ENCODE measurements at places on chromosomes 5 and 9.

DNA sequence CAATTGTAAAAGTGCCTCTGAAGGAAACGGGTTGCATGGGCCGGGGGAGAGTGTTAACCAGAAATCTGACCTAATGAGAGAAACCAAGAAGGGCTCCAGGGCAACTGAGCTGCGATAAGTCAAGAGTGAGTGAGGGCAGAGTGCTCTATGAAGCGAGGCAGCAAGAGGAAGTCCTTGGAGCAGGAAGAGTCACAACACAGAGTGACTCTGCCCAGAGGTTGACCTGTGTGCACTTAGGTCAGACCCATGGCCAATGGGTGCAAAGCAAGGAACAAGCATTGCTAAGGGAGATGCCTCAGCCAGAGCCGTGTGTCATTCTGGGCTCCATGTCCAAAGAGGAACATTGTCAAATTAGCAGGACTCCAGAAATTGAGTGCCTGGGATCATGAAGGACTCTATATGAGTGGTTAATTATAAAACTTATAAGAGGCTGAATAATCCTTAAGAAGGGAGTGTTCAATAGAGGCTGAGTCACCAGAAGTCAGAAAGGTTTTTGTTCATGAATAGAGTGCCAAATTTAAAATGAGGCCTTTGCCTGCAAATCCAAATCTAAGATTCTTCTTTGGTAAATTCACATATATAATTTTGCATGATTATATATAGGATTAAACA lies 438.5 kb downstream of the MED10 start:
- DNase-seq: no peak

GRCh38 chr5:1520791-1521453 lies 2.8 kb downstream of the LPCAT1 start:
- no peak for DNase-seq

DNA sequence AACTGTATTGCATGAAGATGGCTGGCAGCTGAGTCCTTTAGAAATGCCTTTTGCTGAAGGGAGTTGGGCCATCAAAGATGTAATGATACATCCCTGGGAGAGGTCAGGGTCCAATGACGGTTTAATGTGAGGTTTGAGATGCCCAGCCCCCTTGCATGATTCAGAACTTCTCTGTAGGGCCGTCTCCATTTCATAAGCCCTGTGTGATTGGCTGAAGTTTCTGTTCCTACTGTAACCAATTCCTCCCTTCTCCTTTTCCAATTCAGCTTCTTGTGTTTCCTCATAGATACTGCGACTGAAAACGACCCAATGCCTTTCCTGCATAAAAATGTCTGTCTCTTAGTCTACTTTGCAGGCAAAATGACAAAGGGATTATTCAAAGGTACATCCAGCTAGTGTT lies 47.9 kb upstream of the ST8SIA4 start:
- no peak for DNase-seq

- no peak for DNase-seq
These were observed 7.8 kb downstream of the NOL6 start for GRCh38 chr9:33465596-33466564.

- DNase-seq: no peak
These were observed 8.9 kb downstream of the SLC9A3 start for GRCh38 chr5:515273-515836.

- DNase-seq: no peak
These were observed 147.5 kb upstream of the ERCC6L2 start for GRCh38 chr9:95727947-95728520.

GRCh38 chr5:91419571-91420537 lies 36.7 kb upstream of the ARRDC3 start:
- peak; percentile 53 for DNase-seq

DNA sequence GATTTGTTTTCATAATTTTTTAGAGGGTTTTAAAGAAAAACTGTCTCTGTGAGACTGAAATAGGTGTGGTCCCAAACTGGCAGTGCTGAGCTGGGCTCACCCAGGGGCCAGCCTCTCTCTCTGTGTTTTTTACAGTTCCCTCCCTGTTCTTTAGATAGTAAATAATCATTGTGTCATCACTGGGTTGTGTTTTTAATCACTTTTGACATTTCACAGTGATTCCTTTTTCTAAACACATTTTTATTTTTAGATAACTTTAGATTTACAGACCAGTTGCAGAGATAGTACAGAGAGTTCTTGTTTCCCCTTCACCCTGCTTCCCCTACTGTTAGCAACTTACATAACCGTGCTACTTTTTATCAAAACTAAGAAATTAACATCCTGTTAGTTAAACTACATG lies 44.4 kb downstream of the MAP1B start:
- no peak for DNase-seq

DNA sequence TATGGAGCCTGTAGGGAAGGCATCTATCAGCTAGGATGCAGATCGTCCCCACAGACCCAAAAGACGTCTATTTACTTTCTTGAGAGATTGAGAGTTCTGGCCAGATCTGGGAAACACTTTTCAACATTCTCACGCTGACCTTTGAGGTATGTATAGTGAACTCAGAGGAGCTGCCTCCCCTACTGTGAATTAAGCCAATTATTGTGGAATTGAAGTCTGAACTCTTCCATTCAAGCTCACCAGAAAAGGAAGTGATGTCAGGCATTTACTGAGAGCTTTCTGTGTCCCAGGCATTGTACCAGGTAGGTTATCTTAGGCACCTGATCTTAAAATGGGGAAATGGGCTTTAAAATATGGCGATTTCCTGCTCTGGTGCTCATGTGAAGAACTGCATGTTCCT lies 136.5 kb downstream of the SV2C start:
- DNase-seq: no peak

DNA sequence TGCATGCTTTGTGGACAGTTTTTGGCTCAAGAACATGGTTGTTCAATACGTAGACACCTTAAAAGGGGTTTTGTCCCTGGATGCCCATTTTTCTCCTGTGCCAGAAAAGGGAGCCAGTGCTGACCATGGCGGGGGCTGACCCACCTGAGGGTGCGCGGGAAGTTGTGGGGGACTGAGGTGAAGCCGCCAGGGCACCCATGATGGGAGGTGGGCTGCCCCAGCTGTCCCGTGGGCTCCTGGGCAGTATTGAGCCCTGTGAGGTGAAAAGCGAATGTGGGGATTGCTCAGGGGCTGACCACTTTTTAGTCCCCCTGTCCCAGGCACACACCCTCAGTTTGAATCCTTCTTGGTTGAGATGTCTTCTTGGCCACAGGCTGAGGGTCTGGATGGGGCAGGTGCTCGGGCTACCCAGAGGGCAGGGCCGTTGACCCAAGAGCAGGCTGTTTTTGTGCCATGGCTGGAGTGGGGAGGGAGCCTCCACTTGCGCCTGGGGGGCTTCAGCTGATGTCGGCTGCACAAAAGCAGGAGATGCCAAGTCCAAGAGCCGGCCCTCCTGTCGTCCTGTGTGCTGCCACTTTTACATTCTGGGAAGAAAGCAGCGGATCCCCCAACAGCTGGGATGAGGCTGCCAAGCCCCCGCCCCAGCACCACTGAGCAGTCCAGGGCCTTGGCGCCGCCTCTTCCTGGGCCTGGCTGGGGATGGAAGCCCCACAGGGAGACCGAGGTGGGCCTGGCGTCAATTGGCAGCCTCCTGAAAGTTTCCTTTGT lies 120.1 kb downstream of the WNK2 start:
- no peak for DNase-seq

DNA sequence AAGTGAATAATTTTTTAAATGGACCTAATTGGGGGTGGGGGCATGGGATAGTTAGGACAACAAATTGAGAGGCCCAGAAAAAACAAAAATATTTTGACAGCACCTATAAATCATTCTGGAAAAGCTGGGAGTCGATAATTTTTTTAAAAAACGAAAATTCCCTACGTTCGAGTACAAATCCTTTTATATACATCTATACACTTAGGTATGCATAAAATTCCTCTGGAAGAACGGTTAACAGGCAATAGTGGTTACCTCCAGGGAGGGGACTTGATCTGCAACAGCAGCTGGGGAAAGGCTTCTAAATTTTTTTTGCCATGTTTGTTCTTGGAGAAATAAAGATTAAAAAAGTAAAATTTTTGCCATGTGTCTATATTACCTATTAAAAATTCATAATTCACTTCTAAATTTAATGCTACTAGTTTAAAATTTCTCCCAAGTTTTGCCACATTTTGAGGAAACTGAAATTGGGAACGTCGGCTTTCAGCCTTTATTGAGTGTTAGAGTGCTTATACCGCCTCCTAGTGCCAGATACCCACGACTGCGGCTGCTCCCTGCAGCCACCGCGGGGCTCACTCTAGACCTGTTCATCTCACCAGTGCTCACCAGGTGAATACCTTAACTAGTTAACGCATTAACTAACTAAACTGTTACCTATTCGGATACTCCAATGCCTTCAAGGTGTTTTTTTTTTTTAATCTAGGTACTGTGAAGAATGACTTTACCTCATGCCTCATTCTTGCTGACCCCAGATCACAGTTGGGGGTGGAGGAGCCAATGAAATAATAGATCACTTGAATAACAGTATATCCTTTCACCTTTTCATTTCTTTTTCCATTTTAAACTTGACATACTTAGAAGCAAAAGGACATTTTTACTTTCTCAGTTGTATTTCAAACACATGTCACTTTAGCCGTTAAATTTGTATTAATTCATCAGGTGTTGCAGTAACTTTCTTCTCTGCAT lies 1.8 kb upstream of the BHMT start:
- no peak for DNase-seq

- DNase-seq: no peak
These were observed 98.2 kb downstream of the MARCHF3 start for GRCh38 chr5:126931963-126932660.

DNA sequence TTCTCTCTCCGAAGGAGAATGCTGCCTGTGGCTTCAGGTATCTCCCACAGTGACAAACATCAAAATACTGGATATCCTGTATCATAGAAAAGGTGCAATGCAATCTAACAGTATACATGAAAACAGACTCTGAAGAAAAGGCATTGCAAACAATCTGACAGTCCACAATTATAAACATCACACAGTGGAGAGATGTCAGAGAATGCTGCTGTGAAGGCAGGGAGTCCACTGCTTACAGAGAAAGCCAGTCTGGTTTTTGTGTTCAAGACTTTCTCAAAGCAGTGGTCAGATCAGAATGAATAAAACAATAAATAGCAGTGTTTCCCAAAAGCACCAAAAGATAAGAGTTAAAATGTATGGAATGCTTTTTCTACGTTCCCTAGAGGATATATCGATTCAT lies 28.7 kb downstream of the TTC23L start:
- no peak for DNase-seq

- no peak for DNase-seq
These were observed 32.4 kb downstream of the GOLGA2 start for GRCh38 chr9:128243215-128244018.

DNA sequence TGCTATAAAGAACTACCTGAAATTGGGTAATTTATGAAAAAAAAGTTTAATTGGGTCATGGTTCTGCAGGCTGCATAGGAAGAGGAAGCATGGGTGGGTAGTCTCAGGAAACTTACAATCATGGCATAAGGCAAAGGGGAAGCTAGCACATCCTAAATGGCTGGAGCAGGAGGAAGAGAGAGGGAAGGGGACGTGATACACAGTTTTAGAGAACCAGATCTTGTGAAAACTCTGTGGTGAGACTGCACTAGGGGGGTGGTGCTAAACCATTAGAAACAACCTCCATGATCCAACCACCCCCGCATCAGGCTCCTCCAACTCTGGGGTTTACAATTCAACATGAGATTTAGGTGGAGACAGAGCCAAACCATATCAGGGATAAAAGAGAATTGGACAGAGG lies 624.2 kb downstream of the PRR16 start:
- no peak for DNase-seq

DNA sequence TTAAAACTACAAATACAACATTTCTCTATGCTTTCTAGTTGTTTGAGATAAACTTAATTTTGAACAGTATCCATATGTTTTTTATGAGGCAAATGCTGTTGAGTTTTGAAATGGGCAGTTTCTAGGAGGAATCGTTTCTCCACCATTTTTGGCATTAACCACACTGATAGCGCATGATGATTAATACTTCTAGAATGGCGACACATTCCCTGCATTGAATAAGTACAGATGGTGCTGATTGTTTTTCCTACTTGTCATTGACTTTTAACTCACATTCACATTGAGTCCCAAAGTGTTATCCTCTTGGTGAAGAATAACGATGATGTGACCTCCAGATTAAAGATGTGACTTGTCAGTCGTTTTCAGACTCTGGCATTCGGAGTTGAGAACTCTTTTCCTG lies 6.5 kb upstream of the CCDC192 start:
- DNase-seq: no peak

- no peak for DNase-seq
These were observed 23.4 kb downstream of the LIX1 start for GRCh38 chr5:97119007-97119390.

GRCh38 chr5:1190837-1191239 lies 10.6 kb upstream of the SLC6A19 start:
- DNase-seq: no peak

DNA sequence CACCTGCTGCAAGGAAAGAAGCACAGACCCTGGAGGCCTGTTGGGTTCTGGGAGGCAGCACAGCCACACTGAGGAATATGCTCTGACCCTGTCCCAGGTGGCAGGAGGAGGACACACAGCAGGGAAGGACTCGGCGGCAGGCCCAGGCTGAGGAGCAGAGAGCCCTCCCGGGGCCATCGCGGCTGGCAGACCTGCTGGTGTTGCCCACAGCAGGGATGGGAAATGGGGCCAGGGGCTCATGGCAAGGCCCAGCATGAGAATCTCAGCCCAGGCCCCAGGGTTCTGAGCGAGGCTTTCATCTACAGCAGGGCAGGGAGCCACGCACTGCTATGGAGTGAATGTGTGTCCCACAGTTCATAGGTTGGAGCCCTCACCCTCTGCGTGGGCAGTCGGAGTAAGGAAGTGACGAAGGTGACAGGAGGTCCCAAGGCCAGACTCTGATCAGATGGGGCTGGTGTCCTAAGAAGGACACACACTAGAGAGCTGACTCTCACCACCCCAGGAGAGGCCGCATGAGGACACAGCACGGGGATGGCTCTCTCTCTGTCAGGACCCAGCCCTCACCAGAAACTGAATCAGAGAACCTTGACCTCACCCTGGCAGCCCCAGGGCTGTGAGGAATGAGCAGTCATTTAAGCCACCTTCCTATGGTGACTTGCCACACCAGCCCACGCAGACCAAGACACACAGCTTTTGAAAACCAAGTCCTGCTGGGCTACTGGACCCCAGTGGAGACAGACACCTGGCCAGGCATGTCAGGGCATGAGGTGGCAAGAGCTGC lies 10.3 kb upstream of the GPSM1 start:
- DNase-seq: no peak

GRCh38 chr9:78112406-78112805 lies 80.8 kb upstream of the GNAQ start:
- DNase-seq: no peak

- no peak for DNase-seq
These were observed 476.8 kb upstream of the PTGER4 start for GRCh38 chr5:40202814-40203440.

GRCh38 chr5:60634051-60634450 lies 65.9 kb downstream of the DEPDC1B start:
- DNase-seq: no peak

- no peak for DNase-seq
These were observed 26.2 kb downstream of the INVS start for GRCh38 chr9:100125236-100125635.
